ENCODE measurements at places on chromosomes 7 and 10. TPM values are rescaled to one million over a fixed set of nuclear protein-coding genes. Genes with fewer than 3 reads are reported as not detected.

The PALS2 gene
- 37.6 TPM for polyA plus RNA-seq

The BMPER gene
- polyA plus RNA-seq: 4.5 TPM

DNA sequence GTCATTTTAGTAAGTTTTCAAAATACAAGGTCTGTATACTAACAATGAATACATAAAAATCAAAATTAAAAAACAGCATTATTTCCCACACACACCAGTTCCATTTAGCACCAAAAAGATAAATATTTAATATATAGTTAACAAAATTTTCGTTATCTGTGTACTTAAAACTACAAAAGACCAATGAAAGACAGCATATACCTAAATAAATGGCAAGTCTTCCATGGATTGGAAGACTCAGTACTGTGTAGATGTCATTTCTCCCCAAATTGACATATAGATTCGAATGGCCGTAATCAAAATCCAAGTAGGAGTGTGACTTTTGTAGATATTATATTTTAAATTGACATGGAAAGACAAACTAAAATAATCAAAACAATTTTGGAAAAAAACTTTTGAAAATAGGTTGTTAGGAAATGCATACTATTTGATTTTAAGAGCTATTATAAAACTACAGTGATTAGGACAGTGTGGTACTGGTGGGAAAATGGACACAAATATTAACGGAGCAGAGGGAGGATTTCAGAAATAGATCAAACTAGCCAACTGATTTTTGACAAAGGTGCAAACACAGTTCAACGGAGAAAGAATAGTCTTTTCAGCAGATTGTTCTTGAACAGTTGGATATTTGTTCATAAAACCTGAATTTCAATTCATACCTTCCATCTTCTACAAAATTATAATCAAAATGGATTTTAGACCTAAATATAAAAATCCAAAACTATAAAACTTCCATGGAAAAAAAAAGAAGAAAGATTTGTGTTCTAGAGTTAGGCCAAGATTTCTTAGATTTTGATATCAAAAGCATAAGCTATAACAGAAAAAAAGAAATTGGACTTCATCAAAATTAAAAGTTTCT, 14.8 kb upstream of the KLF14 start:
- no peak for DNase-seq

GRCh38 chr10:66365686-66366085, 560.1 kb upstream of the LRRTM3 start:
- no peak for DNase-seq

- DNase-seq: no peak
Measured at GRCh38 chr7:139651914-139652313, 125.9 kb downstream of the HIPK2 start.

- no peak for DNase-seq
Measured at GRCh38 chr10:30786131-30786530, 156.6 kb upstream of the LYZL2 start.

DNA sequence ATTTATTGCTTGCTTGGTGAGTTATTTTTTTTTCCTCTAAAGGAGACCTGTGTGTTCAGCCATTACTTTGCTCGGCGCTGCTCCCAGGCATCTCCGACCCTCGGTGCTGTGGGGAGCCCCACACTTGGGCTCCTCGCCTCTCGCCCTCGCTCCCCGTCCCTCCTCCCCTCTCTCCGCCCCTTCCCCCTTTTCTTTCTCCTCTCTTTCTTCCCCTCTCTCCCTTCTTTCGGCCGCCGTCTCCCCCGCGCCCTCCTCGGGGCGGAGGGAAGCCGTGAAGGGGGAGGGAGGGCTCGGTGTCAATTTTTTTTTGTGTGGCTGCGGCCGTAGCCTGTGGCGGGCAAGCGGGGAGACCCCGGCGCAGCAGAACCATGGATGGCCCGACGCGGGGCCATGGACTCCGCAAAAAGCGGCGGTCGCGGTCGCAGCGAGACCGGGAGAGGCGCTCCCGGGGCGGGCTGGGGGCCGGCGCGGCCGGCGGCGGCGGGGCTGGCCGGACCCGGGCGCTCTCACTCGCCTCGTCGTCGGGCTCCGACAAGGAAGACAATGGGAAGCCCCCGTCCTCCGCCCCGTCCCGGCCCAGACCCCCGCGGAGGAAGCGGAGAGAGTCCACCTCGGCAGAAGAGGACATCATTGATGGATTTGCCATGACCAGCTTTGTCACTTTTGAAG, 1.1 kb downstream of the AUTS2 start:
- peak; percentile 32 for DNase-seq

GRCh38 chr7:19066170-19066569, 51.3 kb downstream of the TWIST1 start:
- DNase-seq: no peak
